Aorta (tissue), 5 donors: ENCODE measurements at places on chromosomes 2 and 18. TPM values are rescaled to one million over a fixed set of nuclear protein-coding genes. Genes with fewer than 3 reads are reported as not detected.

The SATB2 gene
- 14.5 TPM for total RNA-seq

The FBXO11 gene
- total RNA-seq, result 80.4 TPM

The FIGN gene
- total RNA-seq, result 12.7 TPM

The SOWAHC gene
- total RNA-seq, result 12.0 TPM

The MITD1 gene
- total RNA-seq, result 20.2 TPM

The MAB21L4 gene
- total RNA-seq, result not detected

The ASXL3 gene
- 4.3 TPM for total RNA-seq

The SCG2 gene
- 6.0 TPM for total RNA-seq

The B4GALT6 gene
- 4.3 TPM for total RNA-seq

The ELOA2 gene
- not detected for total RNA-seq

The VWC2L gene
- total RNA-seq, result not detected

The KLHL14 gene
- 0.36 TPM for total RNA-seq

The CDH7 gene
- 0.19 TPM for total RNA-seq

The TSN gene
- 37.5 TPM for total RNA-seq

The SPATA3 gene
- not detected for total RNA-seq

The CCNYL1 gene
- total RNA-seq, result 22.4 TPM

The BIRC6 gene
- total RNA-seq, result 137 TPM

The SEPTIN10 gene
- total RNA-seq, result 127 TPM

The WNT10A gene
- total RNA-seq, result not detected

The CCBE1 gene
- total RNA-seq, result 0.36 TPM

The DCTN1 gene
- 141 TPM for total RNA-seq

The RAX gene
- total RNA-seq, result not detected

The RAB6C gene
- not detected for total RNA-seq

The TGFA gene
- 2.0 TPM for total RNA-seq

The UPP2 gene
- total RNA-seq, result not detected

The ZNF521 gene
- total RNA-seq, result 26.4 TPM

The ITPRIPL1 gene
- 3.6 TPM for total RNA-seq

The TUBA4B gene
- total RNA-seq, result not detected

The TMEM200C gene
- 0.06 TPM for total RNA-seq

The AAK1 gene
- 95.6 TPM for total RNA-seq

The MGAT5 gene
- 36.1 TPM for total RNA-seq

The TP53I3 gene
- total RNA-seq, result 7.3 TPM

The CELF4 gene
- total RNA-seq, result not detected
